ENCODE measurements at places on chromosomes 4 and X. TPM values are rescaled to one million over a fixed set of nuclear protein-coding genes. Genes with fewer than 3 reads are reported as not detected.
A peak's percentile ranks its signal among the peaks of the same experiment; 100 is the strongest.

Gene EDNRA
- not detected for total RNA-seq

Gene UBA1
- 177 TPM for total RNA-seq

DNA sequence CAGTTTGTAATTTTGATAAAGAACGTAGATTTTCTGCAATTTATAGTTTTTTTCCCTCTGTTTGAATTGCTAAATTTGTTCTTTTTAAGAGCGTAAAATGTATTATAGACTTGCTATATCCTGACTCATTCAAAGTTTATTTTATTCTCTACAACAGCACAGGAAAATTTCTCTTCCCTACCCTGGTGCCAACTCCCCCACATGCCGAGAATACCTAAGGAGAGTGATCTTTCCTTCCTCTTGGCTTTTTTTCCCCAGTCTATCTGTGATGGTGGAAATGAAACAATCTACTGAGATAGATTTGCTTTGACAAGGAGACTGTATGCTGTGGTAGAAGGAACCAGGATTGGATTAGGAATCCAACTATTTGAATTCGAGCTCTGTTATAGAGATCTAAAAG lies 271.6 kb downstream of the TLL1 start:
- H3K4me1 ChIP-seq: no peaks in the 10 kb centered on the region
- no peaks in the 10 kb centered on the region for H3K36me3 ChIP-seq
- no peak for DNase-seq
- no peak overlapping the region for H3K27ac ChIP-seq

GRCh38 chrX:54909941-54910340 lies 10.7 kb upstream of the TRO start:
- H3K27me3 ChIP-seq: no peaks in the 10 kb centered on the region
- no peak overlapping the region for H3K4me3 ChIP-seq
- H3K27ac ChIP-seq: no peak overlapping the region
- H3K36me3 ChIP-seq: no peaks in the 10 kb centered on the region

DNA sequence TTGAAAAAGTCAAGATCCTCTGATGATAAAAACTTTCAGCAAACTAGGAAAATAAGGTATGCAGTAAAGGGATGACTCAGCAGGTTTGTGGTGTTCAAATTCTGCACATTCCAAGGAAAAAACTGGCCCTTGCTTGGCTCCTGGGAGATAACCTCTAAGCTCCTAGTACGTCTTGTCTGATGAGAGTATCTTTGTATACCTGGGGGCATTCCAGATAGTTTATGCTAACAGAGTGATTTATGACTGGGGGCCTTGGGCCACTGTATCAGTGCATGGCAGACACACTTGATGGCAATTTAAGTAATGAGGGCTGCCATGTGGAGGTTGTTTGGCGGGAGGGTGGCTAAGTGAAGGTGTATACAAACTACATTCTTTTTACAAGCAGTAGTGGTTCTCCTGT lies 56.9 kb downstream of the NSG1 start:
- no peaks in the 10 kb centered on the region for H3K4me1 ChIP-seq
- H3K36me3 ChIP-seq: no peaks in the 10 kb centered on the region
- no peak overlapping the region for H3K27ac ChIP-seq
- no peaks in the 10 kb centered on the region for H3K27me3 ChIP-seq
- no peak for DNase-seq

DNA sequence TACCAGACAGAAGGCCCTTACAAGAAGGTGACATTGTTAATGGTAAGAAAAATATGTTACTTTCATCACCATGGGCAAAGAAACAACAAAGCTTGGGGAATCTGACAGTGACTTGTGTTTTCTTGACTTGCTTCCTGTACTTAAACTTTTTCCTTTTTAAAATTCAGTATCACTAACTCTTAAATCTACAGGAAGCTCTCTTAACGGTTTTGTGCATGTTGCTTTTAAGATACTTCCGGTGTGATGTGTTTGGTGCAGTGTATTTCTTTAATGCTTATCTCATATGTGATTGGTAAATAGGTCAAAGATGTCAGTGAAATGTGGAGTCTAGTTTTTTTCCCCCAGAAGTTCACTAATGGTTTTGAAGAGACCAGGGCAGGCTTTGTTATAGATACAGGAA lies 45.2 kb downstream of the ADH5 start:
- H3K27me3 ChIP-seq: no peaks in the 10 kb centered on the region
- DNase-seq: peak; percentile 13
- H3K27ac ChIP-seq: peak overlapping the region; percentile 83
- peaks cover 17% of the 10 kb centered on the region for H3K4me1 ChIP-seq

- H3K27ac ChIP-seq: no peak overlapping the region
- H3K27me3 ChIP-seq: peaks cover 9% of the 10 kb centered on the region
- H3K4me1 ChIP-seq: no peaks in the 10 kb centered on the region
Measured at GRCh38 chr4:15870079-15870478, 68.5 kb downstream of the FGFBP1 start.

GRCh38 chr4:101037938-101038413 lies 309.4 kb downstream of the PPP3CA start:
- H3K27me3 ChIP-seq: no peaks in the 10 kb centered on the region
- H3K4me3 ChIP-seq: no peak overlapping the region
- H3K27ac ChIP-seq: peak overlapping the region; percentile 81
- H3K4me1 ChIP-seq: peaks cover 34% of the 10 kb centered on the region

DNA sequence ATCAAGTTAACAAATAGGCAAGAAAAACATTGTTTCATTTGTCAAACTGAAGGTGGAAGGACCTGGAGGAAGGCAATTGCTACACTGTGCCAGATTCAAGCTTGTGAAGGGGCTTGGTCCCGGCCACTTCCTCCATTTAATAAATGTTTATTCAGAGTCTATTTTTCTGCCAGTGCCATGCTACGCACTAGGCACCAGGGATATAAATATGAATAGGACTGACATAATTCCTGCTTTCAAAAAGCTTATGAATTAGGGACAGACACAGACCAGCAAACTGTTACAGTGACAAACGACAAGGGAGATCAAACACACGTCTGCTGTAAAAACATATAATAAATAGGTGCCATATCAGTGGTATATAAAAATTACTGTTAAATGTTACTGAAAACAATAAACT lies 571 bp downstream of the TLR6 start:
- H3K4me3 ChIP-seq: peak overlapping the region; percentile 72
- no peaks in the 10 kb centered on the region for H3K27me3 ChIP-seq
- peak overlapping the region; percentile 94 for H3K27ac ChIP-seq
- no peaks in the 10 kb centered on the region for H3K36me3 ChIP-seq

DNA sequence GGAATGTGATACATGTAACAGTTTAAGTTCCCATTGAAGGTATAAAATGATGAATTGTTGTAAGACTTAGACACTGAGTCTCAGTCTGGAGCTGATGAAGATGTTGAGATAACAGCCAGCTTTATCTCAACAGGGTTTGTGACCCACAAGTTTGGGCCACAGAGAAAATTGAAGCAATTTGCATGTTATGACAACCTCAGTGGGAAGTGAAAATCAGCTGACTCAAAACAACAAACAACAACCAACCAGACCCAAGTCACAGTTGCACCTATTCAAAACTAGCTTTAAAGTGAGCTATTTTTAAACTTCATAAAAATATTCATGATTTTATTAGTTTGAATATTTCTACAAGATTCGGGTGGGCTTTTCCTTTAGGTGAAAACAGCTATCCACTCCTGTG lies 8.0 kb downstream of the SFRP2 start:
- no peaks in the 10 kb centered on the region for H3K36me3 ChIP-seq
- no peak overlapping the region for H3K4me3 ChIP-seq
- no peaks in the 10 kb centered on the region for H3K4me1 ChIP-seq
- DNase-seq: no peak
- peaks cover 49% of the 10 kb centered on the region for H3K27me3 ChIP-seq

GRCh38 chr4:3407930-3408792 lies 33.6 kb upstream of the HGFAC start:
- no peaks in the 10 kb centered on the region for H3K4me1 ChIP-seq
- H3K27me3 ChIP-seq: no peaks in the 10 kb centered on the region
- H3K4me3 ChIP-seq: no peak overlapping the region

GRCh38 chr4:105887508-105887907 lies 7.8 kb upstream of the NPNT start:
- H3K4me3 ChIP-seq: no peak overlapping the region
- H3K36me3 ChIP-seq: no peaks in the 10 kb centered on the region
- H3K27ac ChIP-seq: no peak overlapping the region
- H3K4me1 ChIP-seq: no peaks in the 10 kb centered on the region

DNA sequence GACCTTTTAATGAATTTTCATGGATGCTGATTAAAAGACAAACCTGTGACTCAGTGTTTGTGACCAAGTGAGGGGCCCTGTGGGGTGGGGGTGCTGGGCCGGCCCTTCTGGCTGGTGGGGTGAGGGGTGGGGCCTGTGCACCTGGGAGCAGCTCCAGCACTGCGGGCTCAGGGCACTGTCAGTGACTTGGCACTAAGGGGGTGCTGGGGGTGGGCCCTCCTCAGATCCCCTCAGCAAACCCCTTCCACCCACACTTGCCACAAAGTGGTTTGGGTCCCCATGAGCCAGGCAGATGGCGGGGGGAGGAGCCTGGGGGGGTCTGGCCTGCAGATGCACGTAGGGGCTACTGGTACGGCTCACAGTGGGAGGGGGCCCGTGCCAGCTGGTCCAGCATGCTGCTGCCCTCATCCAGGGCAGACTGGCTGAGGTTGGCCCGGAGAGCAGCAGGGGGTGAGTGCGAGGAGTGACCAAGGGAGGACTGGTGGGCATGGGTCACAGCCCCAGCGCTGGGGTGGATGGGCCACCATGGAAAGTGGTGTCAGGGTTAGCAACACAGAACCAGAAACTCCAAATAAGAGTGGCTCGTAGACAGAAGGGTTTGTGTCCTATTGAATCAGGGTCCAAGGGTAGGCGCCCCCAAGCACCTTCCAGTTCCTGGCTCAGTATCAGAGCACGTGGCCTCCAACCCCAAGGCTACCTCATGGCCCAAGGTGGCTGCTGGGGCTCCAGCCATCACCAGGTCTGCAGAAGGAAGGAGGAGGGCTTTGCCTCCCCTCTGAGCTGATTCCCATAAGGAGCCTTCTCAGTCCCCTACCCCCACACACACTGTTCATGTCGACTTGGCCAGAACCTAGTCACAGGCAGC lies 10.1 kb downstream of the NKX1-1 start:
- H3K36me3 ChIP-seq: peaks cover 9% of the 10 kb centered on the region
- H3K27ac ChIP-seq: no peak overlapping the region
- no peak for DNase-seq
- no peaks in the 10 kb centered on the region for H3K4me1 ChIP-seq

- H3K4me3 ChIP-seq: no peak overlapping the region
- H3K27me3 ChIP-seq: no peaks in the 10 kb centered on the region
- DNase-seq: no peak
- H3K4me1 ChIP-seq: no peaks in the 10 kb centered on the region
- no peaks in the 10 kb centered on the region for H3K36me3 ChIP-seq
Measured at GRCh38 chr4:65370709-65371108, 299.6 kb downstream of the EPHA5 start.

DNA sequence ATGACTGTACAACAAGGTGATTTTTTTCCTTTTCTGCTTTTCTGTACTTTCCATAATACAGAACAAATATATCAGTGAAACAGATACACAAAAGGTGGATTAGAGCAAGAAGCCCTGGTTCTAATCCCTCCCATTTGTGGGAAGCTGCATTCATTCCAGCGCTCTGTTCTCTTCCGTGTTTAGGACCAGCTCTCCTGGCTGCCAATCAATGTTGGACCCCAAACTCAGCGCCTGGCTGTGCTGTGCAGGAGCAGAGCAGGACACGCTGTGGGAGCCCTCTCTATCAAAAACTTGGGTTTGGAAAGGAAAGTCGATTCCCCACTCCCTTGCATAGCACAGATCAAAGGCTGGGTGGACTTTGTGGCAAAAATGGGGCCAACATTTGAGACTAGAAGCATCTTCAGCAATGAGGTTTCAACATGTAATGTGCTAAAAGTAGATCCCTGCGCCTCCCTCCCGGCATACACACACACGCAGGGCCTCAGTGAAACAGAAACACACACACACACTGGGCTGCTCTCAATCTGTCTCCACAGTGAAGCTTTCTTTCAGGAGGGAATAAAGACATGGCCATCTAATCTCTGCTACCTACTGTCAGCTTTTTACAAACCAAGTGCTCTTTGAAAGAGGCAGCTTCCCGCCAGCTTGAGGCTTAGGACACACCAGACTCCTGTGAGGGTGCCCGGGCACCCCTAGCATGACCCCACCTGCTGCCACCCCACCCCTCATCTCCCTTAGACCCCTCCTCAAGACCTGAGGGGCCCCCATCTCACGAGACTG lies 12.2 kb downstream of the WDR1 start:
- H3K36me3 ChIP-seq: peaks cover 82% of the 10 kb centered on the region
- H3K27me3 ChIP-seq: no peaks in the 10 kb centered on the region
- H3K4me3 ChIP-seq: peak overlapping the region; percentile 18
- peaks cover 98% of the 10 kb centered on the region for H3K4me1 ChIP-seq
- peak overlapping the region; percentile 72 for H3K27ac ChIP-seq

DNA sequence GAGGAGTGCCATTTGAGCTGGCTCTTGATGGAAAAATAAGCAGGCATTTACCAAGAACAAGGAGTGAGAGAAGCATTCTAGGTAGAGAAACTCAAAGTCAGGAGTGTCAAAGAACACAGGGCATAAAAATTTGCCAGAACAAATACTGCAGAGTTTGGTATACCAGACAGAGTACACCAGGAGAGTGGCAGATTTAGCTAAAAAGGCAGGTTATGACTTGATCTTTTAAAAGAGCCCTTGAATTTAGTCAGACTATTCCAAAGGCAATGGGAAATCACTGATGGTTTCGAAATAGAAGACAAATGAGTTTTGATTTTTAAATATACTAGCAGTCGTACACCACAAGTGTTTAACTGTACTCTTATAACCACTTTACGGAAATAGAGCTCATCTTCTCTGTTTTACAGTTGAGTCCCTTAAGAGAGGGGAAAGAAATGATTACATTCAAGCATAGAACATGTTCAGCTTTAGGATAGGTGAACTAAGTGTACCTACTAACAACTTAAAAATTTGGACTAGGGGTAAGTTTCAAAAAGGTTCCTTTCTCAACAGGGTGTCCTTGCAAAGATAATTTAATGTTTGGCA lies 10.2 kb downstream of the UBE2D3 start:
- peak overlapping the region; percentile 54 for H3K27ac ChIP-seq
- no peaks in the 10 kb centered on the region for H3K27me3 ChIP-seq
- H3K36me3 ChIP-seq: peaks cover 75% of the 10 kb centered on the region
- H3K4me1 ChIP-seq: peaks cover 85% of the 10 kb centered on the region
